ENCODE measurements at places on chromosomes 2 and 18.

DNA sequence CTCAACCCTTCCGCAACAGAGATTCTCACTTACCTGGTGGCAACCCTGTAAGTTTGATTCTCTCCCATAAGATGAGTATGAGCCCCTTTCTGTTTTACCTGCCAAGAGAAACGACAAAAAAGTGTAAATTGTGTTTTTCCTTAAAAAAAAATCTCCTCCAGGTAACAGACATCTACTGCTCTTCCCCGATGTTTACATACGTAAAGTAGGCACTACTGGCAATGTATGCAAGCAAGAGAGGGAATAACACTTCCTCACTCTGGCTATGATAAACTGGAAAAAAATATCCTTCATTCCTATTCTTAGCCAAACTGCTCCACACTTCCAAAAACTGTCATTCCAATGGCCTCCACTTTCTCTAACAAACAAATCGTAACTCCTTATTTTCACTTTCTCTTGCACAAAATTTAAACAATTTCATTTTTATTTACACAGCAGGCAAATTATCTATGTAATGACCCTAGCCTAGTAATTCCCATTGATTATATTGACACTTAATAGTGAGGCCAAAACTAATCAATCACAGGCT is 184.5 kb downstream of the TCF4 start:
- no peak for DNase-seq

- DNase-seq, result no peak
Measured at GRCh38 chr2:127118038-127118437, 11.1 kb upstream of the BIN1 start.

GRCh38 chr2:38889045-38889444 is 630 bp upstream of the ARHGEF33 start:
- DNase-seq, result no peak

GRCh38 chr2:109238580-109238979 is 109.6 kb downstream of the SH3RF3 start:
- DNase-seq, result no peak

- DNase-seq, result no peak
Measured at GRCh38 chr2:127697482-127698180, 3.7 kb upstream of the SFT2D3 start.

DNA sequence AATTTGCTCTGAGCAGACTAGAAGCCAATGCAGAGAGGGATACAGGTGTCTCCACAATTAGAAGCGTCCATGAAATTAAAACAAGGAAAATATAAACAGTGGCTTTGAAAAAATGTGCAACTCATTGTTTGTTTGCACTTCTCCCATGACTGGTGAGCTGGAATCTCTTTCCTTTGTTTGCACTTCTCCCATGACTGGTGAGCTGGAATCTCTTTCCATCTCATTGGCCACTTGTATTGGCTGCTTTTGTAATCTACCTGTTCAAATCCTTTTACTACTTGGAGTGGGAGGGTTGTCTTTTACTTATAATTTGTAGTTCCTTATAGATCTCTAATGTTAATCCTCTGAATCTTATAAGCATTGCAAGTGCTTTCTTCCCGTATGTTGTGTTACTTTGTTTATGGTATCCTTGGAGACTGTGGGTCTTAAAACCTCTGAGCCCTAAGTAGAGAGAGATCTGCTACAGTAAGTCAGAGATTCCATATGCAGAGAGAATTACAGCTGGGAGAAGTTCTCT is 94.1 kb downstream of the RTN4 start:
- DNase-seq, result peak; percentile 67

- no peak for DNase-seq
Measured at GRCh38 chr18:3452750-3453539, 3.0 kb downstream of the TGIF1 start.

GRCh38 chr2:54429811-54430551 is 26.1 kb upstream of the SPTBN1 start:
- DNase-seq, result no peak

GRCh38 chr2:55779459-55780421 is 86.1 kb upstream of the PNPT1 start:
- DNase-seq, result peak; percentile 97

GRCh38 chr2:23793476-23793875 is 133.4 kb downstream of the ATAD2B start:
- no peak for DNase-seq

DNA sequence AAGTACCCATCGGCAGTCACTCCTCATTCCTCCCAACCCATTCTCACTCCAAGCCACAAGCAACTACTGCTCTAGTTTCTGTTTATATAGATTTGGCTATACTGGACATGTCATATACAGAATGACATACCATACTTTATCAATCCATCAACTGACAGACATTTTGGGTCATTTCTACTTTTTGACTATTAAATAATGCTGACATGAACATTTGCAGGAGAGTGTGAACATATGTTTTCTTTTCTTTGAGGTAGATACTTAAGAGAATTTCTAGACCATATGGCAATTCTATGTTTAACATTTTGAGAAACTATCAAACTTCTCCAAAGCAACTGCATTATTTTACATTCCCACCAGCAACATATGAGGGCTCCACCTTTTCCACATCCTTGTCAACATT is 32.6 kb downstream of the NMUR1 start:
- no peak for DNase-seq

- DNase-seq, result no peak
Measured at GRCh38 chr18:59265246-59265973, 7.8 kb downstream of the RAX start.

DNA sequence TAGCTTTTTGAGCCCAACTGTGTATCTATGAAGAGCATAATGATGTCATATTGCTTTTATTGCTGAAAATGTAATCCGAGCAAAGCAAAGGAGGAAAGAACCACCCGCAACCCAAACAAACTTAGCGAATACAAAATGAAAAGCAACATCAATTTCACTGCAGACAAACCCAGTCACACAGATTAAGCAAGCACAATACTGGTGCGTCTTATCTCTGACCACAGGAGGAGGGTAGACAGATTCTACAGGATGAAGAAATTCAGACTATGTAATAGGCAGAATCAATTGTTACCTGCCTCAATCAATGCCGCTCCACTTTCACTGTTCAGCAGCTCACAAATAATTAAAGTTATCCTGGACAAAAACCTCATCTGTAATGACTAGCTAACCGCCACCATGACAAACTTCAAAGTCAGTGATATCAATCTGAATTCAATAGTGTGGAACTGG is 115.5 kb upstream of the SP3 start:
- DNase-seq, result no peak

GRCh38 chr18:73948084-73948483 is 199.6 kb downstream of the FBXO15 start:
- no peak for DNase-seq

GRCh38 chr2:80438686-80439085 is 134.1 kb upstream of the LRRTM1 start:
- DNase-seq, result no peak

DNA sequence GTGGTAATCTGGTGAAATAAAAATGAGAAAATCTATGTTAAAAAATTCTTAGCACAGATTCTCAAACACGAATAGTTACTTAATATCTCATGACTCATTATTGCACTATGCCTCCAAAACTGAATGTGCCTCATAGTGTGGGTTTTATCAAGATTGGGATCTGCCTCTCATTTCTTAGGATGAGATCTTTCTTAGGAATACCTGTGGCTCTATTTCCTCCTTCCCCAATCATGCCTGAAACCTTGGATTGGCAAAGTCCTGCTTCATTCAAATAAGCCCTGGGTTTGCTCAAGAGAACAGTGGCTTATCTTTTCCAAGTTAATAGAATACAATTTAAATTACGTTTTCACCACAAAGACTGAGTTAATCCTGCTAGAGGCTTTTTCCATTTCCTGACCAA is 100.3 kb downstream of the DPP10 start:
- no peak for DNase-seq

DNA sequence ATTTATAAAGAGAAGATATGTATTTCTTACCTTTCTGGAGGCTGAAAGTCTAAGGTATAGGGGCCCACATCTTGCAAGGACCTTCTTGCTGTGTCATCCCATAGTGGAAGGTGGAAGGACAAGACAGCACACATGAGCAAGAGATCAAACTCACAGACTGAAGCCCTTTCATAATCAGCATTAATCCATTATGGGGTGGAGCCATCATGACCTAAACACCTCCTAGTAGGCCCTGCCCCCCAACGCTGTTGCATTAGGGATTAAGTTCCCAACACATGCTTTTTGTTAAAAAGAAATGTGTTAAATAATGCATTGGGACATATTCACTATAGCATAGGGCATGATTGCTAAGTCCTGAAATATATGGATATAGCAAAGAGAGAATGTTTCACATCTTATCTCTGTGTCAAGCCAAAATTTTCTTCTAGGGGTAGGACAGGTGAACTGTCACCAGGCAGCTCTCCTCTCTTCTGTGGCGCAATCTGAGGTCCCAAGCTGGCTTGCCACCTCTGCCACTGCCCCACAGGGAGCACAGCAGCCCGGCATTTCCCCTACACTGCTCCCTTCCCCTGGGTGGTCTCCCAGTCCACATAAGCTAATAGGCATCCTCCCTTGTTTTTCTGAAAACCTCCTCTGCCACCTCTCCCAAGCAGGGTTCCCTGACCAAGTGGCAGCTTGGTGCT is 8.3 kb upstream of the CTIF start:
- no peak for DNase-seq

- no peak for DNase-seq
Measured at GRCh38 chr2:224552771-224553170, 32.4 kb downstream of the CUL3 start.

DNA sequence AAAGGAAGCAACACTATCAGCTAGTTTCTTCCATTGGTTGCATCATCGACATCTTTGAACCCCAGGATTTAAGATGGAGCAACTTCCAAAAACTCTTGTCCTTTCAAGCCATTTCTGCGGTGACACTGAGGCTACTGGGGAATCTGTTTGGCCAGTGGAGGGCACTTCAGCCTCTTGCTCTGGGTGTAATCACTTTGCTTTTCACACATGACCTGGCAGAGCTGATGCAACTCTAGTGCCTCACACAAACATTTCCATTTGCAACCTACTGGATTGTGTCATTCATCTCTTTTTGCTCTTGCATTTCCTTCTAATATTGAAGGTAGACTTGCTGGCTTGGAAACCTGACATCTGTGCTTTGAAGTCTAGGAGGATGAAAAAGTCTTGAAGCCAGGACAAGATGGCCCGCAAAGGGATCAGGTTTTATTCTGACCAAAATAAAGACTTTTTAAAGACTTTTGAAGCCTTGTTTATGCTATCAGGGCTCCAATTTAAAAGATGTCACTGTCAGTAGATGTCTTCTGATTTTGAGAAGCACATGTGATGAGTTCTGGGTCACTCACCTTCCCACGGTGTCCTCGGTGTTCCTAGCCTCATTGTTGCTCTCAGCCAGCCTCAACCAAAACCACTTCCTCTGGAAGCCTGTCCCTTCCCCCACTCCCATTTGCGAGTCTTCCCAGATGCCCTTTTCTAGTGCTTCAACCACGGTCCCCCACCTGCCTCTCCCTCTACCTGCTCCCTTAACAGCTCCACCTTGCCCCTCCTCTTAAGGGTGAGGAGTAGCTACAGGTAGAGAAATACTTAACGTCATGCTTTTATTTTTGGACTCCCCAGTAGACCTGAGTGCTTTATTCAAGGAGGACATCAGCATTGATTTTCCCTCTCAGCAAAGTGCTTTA is 69.7 kb upstream of the KCNE4 start:
- peak; percentile 95 for DNase-seq

GRCh38 chr2:37343537-37344434 is 644 bp upstream of the QPCT start:
- peak; percentile 87 for DNase-seq

GRCh38 chr2:108852375-108852774 is 65.8 kb downstream of the CCDC138 start:
- no peak for DNase-seq

GRCh38 chr2:652881-653480 is 24.2 kb downstream of the TMEM18 start:
- DNase-seq, result no peak

- no peak for DNase-seq
Measured at GRCh38 chr2:189841019-189841418, 56.8 kb downstream of the PMS1 start.

GRCh38 chr2:134900151-134900550 is 18.5 kb upstream of the CCNT2 start:
- DNase-seq, result no peak

GRCh38 chr2:102261467-102262135 is 49.8 kb upstream of the IL1RL1 start:
- DNase-seq, result no peak

- DNase-seq, result no peak
Measured at GRCh38 chr18:7117390-7118355, at the start of gene LAMA1. Gene LAMA1 (minus strand): TSS chr18:7117797. CDS start chr18:7117720, 77 bp downstream.

DNA sequence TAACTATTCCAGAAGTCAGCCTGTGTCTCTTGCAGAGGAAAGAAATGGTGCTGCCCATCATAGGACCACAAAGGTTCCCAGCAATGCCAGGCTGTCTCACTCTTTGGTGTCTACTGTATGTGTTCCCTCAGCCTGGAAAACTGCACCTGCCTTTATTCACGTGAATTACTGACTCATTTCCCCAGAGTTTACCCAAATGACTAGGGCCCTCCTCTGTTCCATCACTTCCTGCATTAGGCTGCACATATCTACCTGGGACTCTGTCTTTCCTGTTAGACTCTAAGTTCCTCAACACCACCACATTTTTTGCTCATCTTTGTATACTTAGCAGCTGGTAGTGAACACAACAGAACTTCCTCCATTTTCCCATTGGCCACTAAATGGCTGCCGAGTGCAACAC is 188.3 kb downstream of the FHOD3 start:
- DNase-seq, result no peak

GRCh38 chr2:69789772-69790600 is 39.5 kb upstream of the GMCL1 start:
- DNase-seq, result no peak

GRCh38 chr2:150620855-150621254 is 133.4 kb upstream of the RND3 start:
- peak; percentile 63 for DNase-seq

DNA sequence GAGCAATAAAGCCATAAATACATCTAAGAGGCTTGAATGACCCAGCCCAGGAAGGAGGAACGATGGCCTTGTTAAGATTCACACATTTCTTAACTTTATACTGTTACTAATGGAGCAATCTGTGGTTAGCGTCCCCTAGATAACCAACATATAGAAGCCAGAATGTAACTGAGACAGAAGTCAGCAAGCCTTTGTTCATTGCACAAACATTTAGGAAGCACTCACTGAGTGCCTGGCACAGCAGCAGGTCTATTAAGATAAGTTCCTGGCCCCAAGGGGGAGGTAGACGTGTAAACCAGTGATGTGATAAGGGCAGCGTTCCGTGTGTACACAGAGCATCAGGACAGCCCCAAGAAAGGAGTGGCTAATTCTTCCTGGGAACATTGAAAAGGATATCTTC is 63.6 kb upstream of the ATL2 start:
- DNase-seq, result no peak

- DNase-seq, result no peak
Measured at GRCh38 chr2:22221006-22221405, 1097.2 kb downstream of the TDRD15 start.

- DNase-seq, result no peak
Measured at GRCh38 chr2:16264491-16264890, 324.1 kb downstream of the MYCN start.

DNA sequence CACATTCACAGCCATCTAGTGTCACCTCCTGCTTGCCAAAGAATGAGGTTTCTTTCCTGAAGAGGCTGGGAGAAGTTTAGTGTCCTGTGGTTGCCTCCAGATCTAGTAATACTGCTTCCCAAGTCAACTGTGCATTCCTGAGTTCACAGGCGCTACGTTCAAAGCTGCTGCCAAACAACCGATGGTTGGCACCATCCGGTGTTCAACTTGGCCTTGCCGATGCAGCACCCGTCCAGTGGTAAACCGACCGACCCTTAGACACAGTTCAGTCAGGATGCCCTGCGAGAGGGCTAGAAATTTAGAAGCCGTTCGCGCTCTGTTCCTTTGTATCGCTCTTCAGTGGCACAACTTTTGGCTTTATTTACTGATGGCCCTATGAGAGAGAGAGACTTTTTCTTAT is 28.6 kb downstream of the RMC1 start:
- no peak for DNase-seq

Data from renal cortical epithelial cell (primary cell).